ENCODE measurements at places on chromosomes 12 and 14. TPM values are rescaled to one million over a fixed set of nuclear protein-coding genes. Genes with fewer than 3 reads are reported as not detected.

DLK1 gene
- not detected for total RNA-seq

CLEC1A gene
- not detected for total RNA-seq

CCDC85C gene
- total RNA-seq: 13.9 TPM

DNA sequence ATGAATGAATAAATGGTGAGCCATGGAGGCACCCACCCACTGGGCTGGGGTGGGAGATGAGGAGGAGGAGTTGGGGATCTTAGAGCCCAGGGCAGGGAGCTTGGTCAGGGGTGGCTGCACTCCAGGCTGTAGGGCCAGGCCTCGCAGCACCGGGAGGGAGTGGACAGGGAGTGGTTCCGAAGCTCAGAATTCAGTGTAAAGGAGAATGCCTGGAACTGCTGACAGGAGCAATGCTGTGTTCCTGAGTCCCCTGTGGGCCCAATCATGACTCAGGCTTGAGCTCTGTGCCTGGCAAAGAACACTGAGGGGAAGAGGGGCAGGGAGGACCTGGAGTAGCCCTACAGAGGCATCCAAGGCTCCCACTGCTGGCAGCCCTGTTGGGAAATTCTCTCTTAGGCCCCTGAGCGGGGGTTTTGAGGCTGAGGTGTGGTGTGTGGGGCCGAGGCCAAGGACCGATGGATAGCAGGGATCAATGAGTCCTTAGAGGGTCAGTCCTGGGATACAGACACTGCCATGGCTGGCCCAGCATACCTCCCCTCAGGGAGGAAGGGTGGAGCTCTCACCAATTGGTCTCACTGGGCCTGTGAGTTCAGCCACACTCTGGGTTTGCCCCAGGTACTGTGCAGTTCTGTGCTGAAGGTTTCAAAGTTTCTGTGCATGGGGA is 9.5 kb upstream of the RABGGTA start:
- H3K27ac ChIP-seq: no peak overlapping the region
- no peak for DNase-seq
- H3K27me3 ChIP-seq: no peaks in the 10 kb centered on the region
- H3K4me1 ChIP-seq: no peaks in the 10 kb centered on the region
- H3K4me3 ChIP-seq: no peak overlapping the region
- no peaks in the 10 kb centered on the region for H3K36me3 ChIP-seq

DNA sequence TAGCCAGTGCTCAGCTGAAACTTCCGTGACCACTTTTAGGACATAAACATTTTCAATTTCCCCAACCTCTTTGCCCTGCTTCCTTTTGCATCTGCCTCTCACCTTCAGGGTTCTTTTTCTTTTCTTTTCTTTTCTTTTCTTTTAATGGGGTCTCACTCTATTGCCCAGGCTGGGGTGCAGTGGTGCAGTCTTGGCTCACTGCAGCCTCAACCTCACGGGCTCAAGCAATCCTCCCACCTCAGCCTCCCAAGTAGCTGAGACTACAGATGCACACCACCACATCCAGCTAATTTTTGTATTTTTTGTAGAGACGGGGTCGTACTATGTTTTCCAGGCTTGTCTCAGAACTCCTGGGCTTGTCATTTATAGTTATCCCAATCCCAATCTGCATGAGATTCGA is 4.7 kb upstream of the LRP10 start:
- no peaks in the 10 kb centered on the region for H3K36me3 ChIP-seq
- no peaks in the 10 kb centered on the region for H3K4me1 ChIP-seq
- H3K27ac ChIP-seq: no peak overlapping the region
- H3K27me3 ChIP-seq: no peaks in the 10 kb centered on the region
- H3K4me3 ChIP-seq: no peak overlapping the region

- no peak overlapping the region for H3K27ac ChIP-seq
- H3K27me3 ChIP-seq: no peaks in the 10 kb centered on the region
- DNase-seq: peak; percentile 64
- H3K4me1 ChIP-seq: peaks cover 3% of the 10 kb centered on the region
These were observed 37.7 kb downstream of the NRDE2 start for GRCh38 chr14:90293766-90294730.

GRCh38 chr12:630656-631632 is 32.3 kb downstream of the NINJ2 start:
- no peak overlapping the region for H3K4me3 ChIP-seq
- DNase-seq: no peak
- H3K36me3 ChIP-seq: no peaks in the 10 kb centered on the region
- no peak overlapping the region for H3K27ac ChIP-seq

- H3K36me3 ChIP-seq: no peaks in the 10 kb centered on the region
- H3K4me3 ChIP-seq: no peak overlapping the region
- peaks cover 96% of the 10 kb centered on the region for H3K27me3 ChIP-seq
- H3K4me1 ChIP-seq: no peaks in the 10 kb centered on the region
These were observed 2.3 kb downstream of the HOXC12 start for GRCh38 chr12:53956914-53957536.

- no peak overlapping the region for H3K27ac ChIP-seq
- no peaks in the 10 kb centered on the region for H3K36me3 ChIP-seq
- no peaks in the 10 kb centered on the region for H3K27me3 ChIP-seq
- peak; percentile 55 for DNase-seq
- H3K4me1 ChIP-seq: peaks cover 8% of the 10 kb centered on the region
These were observed 187.4 kb upstream of the RASSF8 start for GRCh38 chr12:25771041-25771440.

GRCh38 chr12:70240673-70241072 is 2.6 kb upstream of the CNOT2 start:
- H3K27ac ChIP-seq: no peak overlapping the region
- no peak for DNase-seq
- H3K27me3 ChIP-seq: no peaks in the 10 kb centered on the region

GRCh38 chr12:54033980-54034784 is 1.3 kb downstream of the HOXC5 start:
- H3K36me3 ChIP-seq: no peaks in the 10 kb centered on the region
- no peak for DNase-seq
- H3K27me3 ChIP-seq: peaks cover 78% of the 10 kb centered on the region
- H3K27ac ChIP-seq: no peak overlapping the region
- no peak overlapping the region for H3K4me3 ChIP-seq

All from IMR-90 (cell line).